ENCODE measurements at places on chromosomes 13 and 19. TPM values are rescaled to one million over a fixed set of nuclear protein-coding genes. Genes with fewer than 3 reads are reported as not detected.

- no peaks in the 10 kb centered on the region for H3K36me3 ChIP-seq
- H3K4me1 ChIP-seq: no peaks in the 10 kb centered on the region
- no peak overlapping the region for H3K4me3 ChIP-seq
- no peak for DNase-seq
- no peaks in the 10 kb centered on the region for H3K27me3 ChIP-seq
Observed at GRCh38 chr13:65275838-65276630, 1954.1 kb downstream of the PCDH9 start.

GRCh38 chr19:55702131-55702627, 27.2 kb downstream of the EPN1 start:
- no peak for DNase-seq
- H3K27ac ChIP-seq: no peak overlapping the region
- H3K4me1 ChIP-seq: no peaks in the 10 kb centered on the region
- H3K36me3 ChIP-seq: peaks cover 45% of the 10 kb centered on the region
- no peak overlapping the region for H3K4me3 ChIP-seq
- no peaks in the 10 kb centered on the region for H3K27me3 ChIP-seq

- H3K36me3 ChIP-seq: peaks cover 34% of the 10 kb centered on the region
- no peak for DNase-seq
- H3K4me1 ChIP-seq: peaks cover 3% of the 10 kb centered on the region
- H3K27ac ChIP-seq: no peak overlapping the region
- H3K4me3 ChIP-seq: no peak overlapping the region
Observed at GRCh38 chr19:49455773-49456172, 2.7 kb downstream of the ALDH16A1 start.

- no peaks in the 10 kb centered on the region for H3K27me3 ChIP-seq
- no peak for DNase-seq
- H3K36me3 ChIP-seq: no peaks in the 10 kb centered on the region
Observed at GRCh38 chr13:58594747-58595600, 963.4 kb downstream of the PCDH17 start.

- no peaks in the 10 kb centered on the region for H3K4me1 ChIP-seq
- no peak within 1 kb of the TSS for H3K27ac ChIP-seq
- DNase-seq: no peak
- no peak within 1 kb of the TSS for H3K4me3 ChIP-seq
Observed at GRCh38 chr19:589693-590395, at the start of gene HCN2. Gene HCN2 (plus strand): TSS chr19:589881. CDS start chr19:589946, 65 bp downstream.

DNA sequence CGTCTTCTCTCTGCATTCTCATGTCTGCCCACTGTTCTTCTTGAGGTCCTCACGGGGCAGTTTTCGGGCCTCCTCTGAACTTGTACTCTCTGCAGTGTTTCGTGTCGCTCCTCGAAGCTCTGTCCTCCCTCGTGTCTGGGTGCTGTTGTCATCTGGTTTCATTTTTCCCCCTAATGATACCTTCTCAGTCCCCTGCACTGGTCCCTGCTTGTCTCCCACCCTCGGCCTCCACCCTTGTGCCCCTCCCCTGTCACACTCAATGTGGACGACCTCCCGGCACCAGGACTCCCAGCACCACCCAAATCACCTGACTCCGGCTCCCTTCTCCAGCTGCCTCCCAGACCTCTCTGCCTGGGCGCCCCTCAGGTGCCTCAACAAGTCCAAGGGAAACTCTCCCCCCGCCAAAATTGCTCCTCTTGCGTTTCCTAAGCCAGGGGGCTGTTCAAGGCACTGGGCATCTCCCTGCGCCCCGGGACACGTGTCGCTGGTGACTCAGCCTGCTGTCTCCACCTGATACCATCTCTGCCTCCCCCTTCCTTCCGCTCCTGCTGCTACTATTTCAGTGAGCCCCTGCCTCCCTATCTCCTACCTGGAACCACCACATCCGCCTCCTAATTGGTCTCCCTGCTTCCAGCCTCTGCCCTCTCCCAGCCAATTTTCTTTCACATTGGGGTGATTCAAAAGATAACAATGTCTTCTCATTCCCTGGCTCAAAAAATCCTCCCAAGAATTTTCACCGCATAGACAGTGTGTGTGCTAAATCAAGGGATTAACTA, 49.5 kb downstream of the RFX2 start:
- H3K27ac ChIP-seq: no peak overlapping the region
- H3K27me3 ChIP-seq: no peaks in the 10 kb centered on the region

DNA sequence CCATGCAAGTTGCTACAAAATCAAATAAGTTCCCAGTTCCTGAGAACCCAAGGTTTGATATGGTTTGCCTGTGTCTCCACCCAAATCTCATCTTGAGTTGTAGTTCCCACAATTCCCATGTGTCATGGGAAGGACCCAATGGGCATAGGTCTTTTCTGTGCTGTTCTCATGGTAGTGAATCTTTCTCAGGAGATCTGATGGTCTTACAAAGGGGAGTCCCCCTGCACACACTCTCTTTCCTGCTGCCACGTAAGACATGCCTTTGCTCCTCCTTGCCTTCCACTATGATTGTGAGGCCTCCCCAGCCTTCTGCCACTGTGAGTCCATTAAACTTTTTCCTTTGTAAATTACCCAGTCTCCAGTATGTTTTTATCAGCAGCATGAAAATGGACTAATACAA, 28.5 kb upstream of the TSHZ3 start:
- H3K4me3 ChIP-seq: no peak overlapping the region
- no peaks in the 10 kb centered on the region for H3K4me1 ChIP-seq
- no peak for DNase-seq
- H3K27me3 ChIP-seq: no peaks in the 10 kb centered on the region
- H3K27ac ChIP-seq: no peak overlapping the region

- H3K36me3 ChIP-seq: peaks cover 5% of the 10 kb centered on the region
- H3K4me1 ChIP-seq: peaks cover 25% of the 10 kb centered on the region
- peak overlapping the region; percentile 17 for H3K27ac ChIP-seq
- H3K4me3 ChIP-seq: no peak overlapping the region
- H3K27me3 ChIP-seq: no peaks in the 10 kb centered on the region
Observed at GRCh38 chr19:10896851-10897526, 25.6 kb downstream of the CARM1 start.

GRCh38 chr19:12838182-12838885, at the start of gene MAST1:
Gene MAST1 (plus strand): TSS chr19:12838515. CDS start chr19:12838573, 58 bp downstream.
- peaks cover 9% of the 10 kb centered on the region for H3K36me3 ChIP-seq
- H3K4me1 ChIP-seq: no peaks in the 10 kb centered on the region
- H3K4me3 ChIP-seq: peak within 1 kb of the TSS; percentile 64
- no peak within 1 kb of the TSS for H3K27ac ChIP-seq
- peak; percentile 61 for DNase-seq

GRCh38 chr19:35408284-35409171, 37.7 kb downstream of the GPR42 start:
- no peak overlapping the region for H3K4me3 ChIP-seq
- H3K27me3 ChIP-seq: peaks cover 82% of the 10 kb centered on the region
- DNase-seq: no peak
- no peaks in the 10 kb centered on the region for H3K36me3 ChIP-seq
- no peaks in the 10 kb centered on the region for H3K4me1 ChIP-seq

- peak overlapping the region; percentile 61 for H3K4me3 ChIP-seq
- peaks cover 28% of the 10 kb centered on the region for H3K36me3 ChIP-seq
- H3K27me3 ChIP-seq: peaks cover 14% of the 10 kb centered on the region
- no peak for DNase-seq
- H3K4me1 ChIP-seq: peaks cover 6% of the 10 kb centered on the region
Observed at GRCh38 chr19:11624069-11624463, 26.8 kb downstream of the ZNF627 start.

- peaks cover 5% of the 10 kb centered on the region for H3K36me3 ChIP-seq
- H3K4me3 ChIP-seq: peak overlapping the region; percentile 40
- H3K27ac ChIP-seq: no peak overlapping the region
- DNase-seq: no peak
Observed at GRCh38 chr19:1671716-1672037, 19.3 kb upstream of the TCF3 start.

GRCh38 chr13:73018336-73018735, 40.5 kb upstream of the KLF5 start:
- H3K27me3 ChIP-seq: no peaks in the 10 kb centered on the region
- H3K36me3 ChIP-seq: no peaks in the 10 kb centered on the region
- H3K4me1 ChIP-seq: no peaks in the 10 kb centered on the region
- no peak overlapping the region for H3K27ac ChIP-seq
- no peak overlapping the region for H3K4me3 ChIP-seq

Gene ZNF653
- total RNA-seq: 9.5 TPM

Gene ZNF835
- not detected for total RNA-seq
